CD8-positive, alpha-beta memory T cell (primary cell): ENCODE measurements at places on chromosomes 11 and 22.

- DNase-seq = no peak
- no peaks in the 10 kb centered on the region for H3K36me3 ChIP-seq
- no peaks in the 10 kb centered on the region for H3K27me3 ChIP-seq
Observed at GRCh38 chr11:103582351-103582909, 454.0 kb upstream of the DDI1 start.

GRCh38 chr22:48858121-48858520, 969.6 kb downstream of the BRD1 start:
- H3K27ac ChIP-seq = no peak overlapping the region
- no peaks in the 10 kb centered on the region for H3K4me1 ChIP-seq
- no peak for DNase-seq
- no peaks in the 10 kb centered on the region for H3K36me3 ChIP-seq

DNA sequence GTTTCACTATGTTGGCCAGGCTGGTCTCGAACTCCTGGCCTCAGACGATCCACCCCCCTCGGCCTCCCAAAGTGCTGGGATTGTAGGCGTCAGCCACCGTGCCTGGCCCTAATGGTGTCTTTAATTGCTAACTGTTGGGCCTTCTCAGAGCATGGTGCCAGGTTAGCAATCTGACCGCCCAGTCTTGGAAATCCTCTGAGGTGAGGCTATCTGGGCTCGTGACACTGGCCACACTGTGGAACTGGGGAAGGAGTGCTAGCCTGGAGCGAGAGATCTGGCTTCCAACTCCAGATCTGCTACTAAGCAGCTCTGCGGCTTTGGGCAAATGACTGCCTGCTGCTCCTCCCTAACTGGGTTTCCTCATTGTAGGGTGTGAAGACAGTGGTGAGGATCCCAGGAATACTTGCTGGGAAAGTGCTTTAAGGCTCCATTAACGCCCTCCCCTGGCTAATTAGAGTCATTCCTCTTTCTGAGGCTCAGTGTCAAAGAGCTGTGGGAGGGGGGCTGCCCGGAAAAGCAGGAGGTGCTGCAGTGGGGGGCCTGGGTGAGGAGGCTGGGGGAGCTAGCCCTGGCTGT, 35.4 kb downstream of the CHRDL2 start:
- H3K36me3 ChIP-seq = no peaks in the 10 kb centered on the region
- H3K27me3 ChIP-seq = no peaks in the 10 kb centered on the region
- no peak overlapping the region for H3K4me3 ChIP-seq
- H3K27ac ChIP-seq = no peak overlapping the region
- no peaks in the 10 kb centered on the region for H3K4me1 ChIP-seq
- no peak for DNase-seq

- no peak overlapping the region for H3K4me3 ChIP-seq
- H3K36me3 ChIP-seq = no peaks in the 10 kb centered on the region
- no peaks in the 10 kb centered on the region for H3K4me1 ChIP-seq
- H3K27me3 ChIP-seq = no peaks in the 10 kb centered on the region
- no peak for DNase-seq
Observed at GRCh38 chr11:117723277-117724024, 73.6 kb downstream of the DSCAML1 start.

- H3K36me3 ChIP-seq = no peaks in the 10 kb centered on the region
- H3K27me3 ChIP-seq = no peaks in the 10 kb centered on the region
- H3K4me3 ChIP-seq = no peak overlapping the region
- DNase-seq = no peak
- H3K27ac ChIP-seq = no peak overlapping the region
Observed at GRCh38 chr22:20141186-20142077, 9.4 kb downstream of the CCDC188 start.

GRCh38 chr11:61567286-61568061, 13.4 kb downstream of the SYT7 start:
- no peak overlapping the region for H3K27ac ChIP-seq
- DNase-seq = peak; percentile 70
- peaks cover 10% of the 10 kb centered on the region for H3K27me3 ChIP-seq

DNA sequence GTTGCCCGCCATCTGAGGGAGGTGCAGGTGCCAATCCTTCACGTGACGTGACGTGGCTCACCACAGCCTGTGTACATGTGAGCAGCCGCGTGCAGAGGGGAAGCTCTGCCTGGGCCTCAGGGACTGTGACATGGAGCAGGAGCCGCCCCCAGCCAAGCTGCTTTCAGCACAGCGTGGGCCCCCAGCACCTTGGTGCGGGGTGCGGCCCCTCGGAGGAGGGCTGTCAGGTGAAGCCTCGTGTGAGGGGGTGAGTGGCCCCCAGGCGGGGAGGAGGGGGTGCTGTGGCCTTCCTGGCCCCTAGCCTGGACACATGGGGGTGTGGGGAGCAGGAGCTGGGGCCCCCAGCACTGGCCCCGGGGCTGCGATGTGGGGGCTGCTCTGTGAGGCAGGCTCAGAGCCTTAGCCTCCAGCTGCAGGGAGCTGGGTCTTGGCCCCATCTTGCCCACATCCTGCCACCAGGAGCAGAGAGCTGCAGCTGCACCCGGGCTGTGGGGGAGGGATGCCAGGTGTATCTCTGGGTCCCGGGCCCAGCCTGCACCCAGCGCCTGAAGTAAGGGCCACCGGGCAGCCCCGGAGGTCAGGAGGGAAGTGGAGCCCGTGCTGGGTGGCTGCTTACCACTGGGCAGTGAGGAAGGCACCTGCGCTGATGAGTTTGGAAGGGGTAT, at the start of gene ADORA2A:
TSS of gene ADORA2A (plus strand) at position 100 of the 665 bp plus-strand sequence. CDS start 5,806 bp downstream, outside the sequence.
- H3K27ac ChIP-seq = peak within 1 kb of the TSS; percentile 91
- no peaks in the 10 kb centered on the region for H3K36me3 ChIP-seq
- peak within 1 kb of the TSS; percentile 95 for H3K4me3 ChIP-seq

DNA sequence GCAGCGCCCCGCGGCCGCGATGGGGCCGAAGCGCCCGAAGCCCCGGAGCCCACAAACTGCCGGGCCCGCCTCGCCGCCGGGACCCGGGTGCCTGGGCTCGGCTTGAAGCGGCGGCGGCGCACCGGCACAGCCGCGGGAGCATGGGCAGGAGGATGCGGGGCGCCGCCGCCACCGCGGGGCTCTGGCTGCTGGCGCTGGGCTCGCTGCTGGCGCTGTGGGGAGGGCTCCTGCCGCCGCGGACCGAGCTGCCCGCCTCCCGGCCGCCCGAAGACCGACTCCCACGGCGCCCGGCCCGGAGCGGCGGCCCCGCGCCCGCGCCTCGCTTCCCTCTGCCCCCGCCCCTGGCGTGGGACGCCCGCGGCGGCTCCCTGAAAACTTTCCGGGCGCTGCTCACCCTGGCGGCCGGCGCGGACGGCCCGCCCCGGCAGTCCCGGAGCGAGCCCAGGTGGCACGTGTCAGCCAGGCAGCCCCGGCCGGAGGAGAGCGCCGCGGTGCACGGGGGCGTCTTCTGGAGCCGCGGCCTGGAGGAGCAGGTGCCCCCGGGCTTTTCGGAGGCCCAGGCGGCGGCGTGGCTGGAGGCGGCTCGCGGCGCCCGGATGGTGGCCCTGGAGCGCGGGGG, 346 bp downstream of the FJX1 start:
- no peak overlapping the region for H3K27ac ChIP-seq
- H3K4me1 ChIP-seq = peaks cover 12% of the 10 kb centered on the region
- H3K36me3 ChIP-seq = no peaks in the 10 kb centered on the region
- H3K4me3 ChIP-seq = no peak overlapping the region
- DNase-seq = no peak

DNA sequence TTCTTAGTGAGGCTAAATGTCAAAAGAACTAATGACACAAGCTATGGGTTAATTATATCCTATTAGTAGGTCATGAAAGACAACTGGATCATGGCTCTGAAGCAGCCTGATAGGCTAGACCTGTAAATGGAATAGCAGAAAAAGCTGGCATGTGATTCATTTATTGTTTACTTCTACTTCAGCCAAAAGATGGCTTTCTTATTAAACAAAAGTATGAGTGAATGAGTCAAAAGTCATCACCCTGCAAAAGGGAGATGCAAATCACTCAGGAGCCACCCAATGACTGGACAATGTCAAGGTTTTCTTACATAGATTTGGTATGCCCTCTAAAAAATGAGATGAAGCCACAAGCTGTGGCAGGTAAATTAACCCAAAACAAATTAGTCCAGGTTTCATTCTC, 138.0 kb downstream of the TRPC6 start:
- H3K27ac ChIP-seq = no peak overlapping the region
- no peak overlapping the region for H3K4me3 ChIP-seq
- no peaks in the 10 kb centered on the region for H3K36me3 ChIP-seq
- no peaks in the 10 kb centered on the region for H3K27me3 ChIP-seq
- H3K4me1 ChIP-seq = no peaks in the 10 kb centered on the region

DNA sequence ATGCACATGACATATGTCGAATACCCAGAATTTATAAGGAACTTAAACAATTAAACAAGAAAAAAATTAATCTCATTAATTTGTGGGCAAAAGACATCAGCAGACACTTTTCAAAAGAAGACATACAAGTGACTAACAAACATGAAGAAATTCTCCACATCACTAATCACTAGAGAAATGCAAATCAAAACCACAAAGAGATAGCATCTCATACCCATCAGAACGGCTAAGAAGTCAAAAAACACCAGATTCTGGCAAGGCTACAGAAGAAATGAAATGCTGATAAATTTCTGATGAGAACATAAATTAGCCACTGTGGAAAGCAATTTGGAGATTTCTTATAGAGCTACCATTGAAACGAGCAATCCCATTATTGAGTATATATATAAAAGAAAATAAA, 210.6 kb upstream of the LUZP2 start:
- H3K27me3 ChIP-seq = no peaks in the 10 kb centered on the region
- no peaks in the 10 kb centered on the region for H3K4me1 ChIP-seq
- H3K4me3 ChIP-seq = no peak overlapping the region

DNA sequence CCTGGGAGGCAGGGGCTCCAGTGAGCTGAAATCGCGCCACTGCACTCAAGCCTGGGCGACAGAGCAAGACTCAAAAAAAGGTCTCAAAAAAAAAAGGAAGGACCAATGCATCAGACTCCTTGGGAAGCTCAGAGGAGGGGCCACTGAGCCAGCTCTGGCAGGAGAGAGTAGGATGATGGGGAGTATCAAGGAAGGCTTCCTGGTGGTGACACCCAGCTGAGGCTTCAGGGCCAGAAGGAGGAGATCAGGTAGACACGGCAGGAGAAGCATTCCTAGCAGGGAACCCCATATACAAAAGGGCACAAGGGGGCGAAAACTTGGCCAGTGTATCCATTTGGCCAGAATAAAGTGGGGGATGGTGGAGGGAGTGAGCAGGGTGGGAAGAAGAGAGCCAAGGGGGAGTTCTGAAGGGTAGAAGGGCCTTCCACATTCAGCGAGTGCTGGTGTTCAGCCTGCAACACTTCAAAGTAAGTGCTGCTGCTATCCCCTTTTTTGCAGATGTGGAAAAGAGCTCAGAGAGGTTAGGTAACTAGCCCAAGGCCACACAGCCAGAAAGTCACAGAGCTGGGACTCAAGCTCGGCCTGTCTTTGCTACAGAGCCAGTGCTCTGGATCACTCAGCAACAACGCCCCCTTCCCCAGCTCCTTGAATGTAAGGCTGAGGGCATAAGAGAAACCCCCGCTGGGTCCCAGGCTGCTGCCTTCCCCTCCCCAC, 5.3 kb upstream of the RHOD start:
- no peak overlapping the region for H3K27ac ChIP-seq
- no peak for DNase-seq
- peaks cover 3% of the 10 kb centered on the region for H3K4me1 ChIP-seq
- H3K27me3 ChIP-seq = no peaks in the 10 kb centered on the region
- no peaks in the 10 kb centered on the region for H3K36me3 ChIP-seq

DNA sequence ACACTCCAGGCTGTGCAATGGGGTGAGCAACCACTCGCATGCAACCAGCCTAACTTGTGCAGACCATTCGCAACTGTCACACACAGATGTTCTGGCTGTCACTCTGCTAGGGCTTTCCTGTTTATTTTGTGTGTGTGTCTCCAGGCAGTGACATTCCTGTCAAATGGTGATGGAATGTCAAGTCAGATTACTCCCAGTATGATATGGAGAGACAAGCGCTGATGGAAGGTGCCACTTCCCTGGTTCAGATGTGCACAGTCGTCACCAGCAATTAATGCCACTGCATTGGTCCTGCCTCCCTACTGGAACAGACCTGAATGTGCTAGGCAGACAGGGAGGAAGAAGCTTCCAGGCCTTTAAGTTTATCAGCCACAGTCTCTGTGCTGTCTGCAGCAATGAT, 442.4 kb upstream of the ISX start:
- no peak overlapping the region for H3K27ac ChIP-seq
- H3K27me3 ChIP-seq = no peaks in the 10 kb centered on the region
- no peaks in the 10 kb centered on the region for H3K36me3 ChIP-seq
- no peak overlapping the region for H3K4me3 ChIP-seq
- no peaks in the 10 kb centered on the region for H3K4me1 ChIP-seq

GRCh38 chr11:110261195-110262071, 35.0 kb downstream of the RDX start:
- peaks cover 4% of the 10 kb centered on the region for H3K36me3 ChIP-seq
- H3K4me1 ChIP-seq = no peaks in the 10 kb centered on the region
- no peaks in the 10 kb centered on the region for H3K27me3 ChIP-seq
- no peak overlapping the region for H3K4me3 ChIP-seq
- H3K27ac ChIP-seq = no peak overlapping the region

DNA sequence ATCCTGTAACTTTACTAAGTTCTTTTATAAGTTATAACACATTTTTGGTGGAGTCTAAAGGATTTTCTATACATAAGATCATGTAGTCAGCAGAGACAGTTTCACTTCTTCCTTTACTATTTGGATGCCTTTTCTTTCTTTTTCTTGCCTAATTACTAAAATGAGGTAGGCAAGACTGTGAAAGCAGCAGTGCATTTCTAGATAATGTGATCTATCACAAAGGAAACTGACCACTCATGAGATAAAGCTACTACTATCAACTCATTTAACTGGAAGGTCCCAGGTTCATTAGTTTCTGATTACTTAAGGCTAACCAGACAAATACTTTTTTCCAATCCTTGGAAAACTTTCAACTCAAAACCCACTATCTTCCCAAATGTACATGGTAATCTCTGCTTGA, 196.2 kb upstream of the E2F8 start:
- H3K27me3 ChIP-seq = no peaks in the 10 kb centered on the region
- H3K27ac ChIP-seq = no peak overlapping the region
- DNase-seq = no peak
- no peaks in the 10 kb centered on the region for H3K4me1 ChIP-seq
- no peaks in the 10 kb centered on the region for H3K36me3 ChIP-seq

- H3K36me3 ChIP-seq = no peaks in the 10 kb centered on the region
- H3K4me3 ChIP-seq = no peak overlapping the region
- no peaks in the 10 kb centered on the region for H3K27me3 ChIP-seq
- DNase-seq = no peak
- H3K27ac ChIP-seq = no peak overlapping the region
Observed at GRCh38 chr22:46891382-46891951, 129.0 kb downstream of the TBC1D22A start.

GRCh38 chr22:22080270-22080669, 97.7 kb upstream of the TOP3B start:
- no peak for DNase-seq
- no peaks in the 10 kb centered on the region for H3K4me1 ChIP-seq
- H3K27ac ChIP-seq = no peak overlapping the region
- H3K4me3 ChIP-seq = no peak overlapping the region
- H3K27me3 ChIP-seq = peaks cover 4% of the 10 kb centered on the region
- H3K36me3 ChIP-seq = no peaks in the 10 kb centered on the region

- H3K27ac ChIP-seq = peak overlapping the region; percentile 12
- no peaks in the 10 kb centered on the region for H3K36me3 ChIP-seq
- H3K4me1 ChIP-seq = peaks cover 23% of the 10 kb centered on the region
- no peak for DNase-seq
- H3K4me3 ChIP-seq = peak overlapping the region; percentile 55
- H3K27me3 ChIP-seq = no peaks in the 10 kb centered on the region
Observed at GRCh38 chr22:40819599-40820140, 524 bp upstream of the SLC25A17 start.
